ENCODE measurements at places on chromosomes 2 and 18. TPM values are rescaled to one million over a fixed set of nuclear protein-coding genes. Genes with fewer than 3 reads are reported as not detected.

- no peak for DNase-seq
These were observed 6.0 kb upstream of the IL1R2 start for GRCh38 chr2:101985793-101986164.

ZEB2 gene
- 17.0 TPM for total RNA-seq

GRCh38 chr2:10810202-10811161, 2.1 kb downstream of the PDIA6 start:
- DNase-seq, result no peak

DNA sequence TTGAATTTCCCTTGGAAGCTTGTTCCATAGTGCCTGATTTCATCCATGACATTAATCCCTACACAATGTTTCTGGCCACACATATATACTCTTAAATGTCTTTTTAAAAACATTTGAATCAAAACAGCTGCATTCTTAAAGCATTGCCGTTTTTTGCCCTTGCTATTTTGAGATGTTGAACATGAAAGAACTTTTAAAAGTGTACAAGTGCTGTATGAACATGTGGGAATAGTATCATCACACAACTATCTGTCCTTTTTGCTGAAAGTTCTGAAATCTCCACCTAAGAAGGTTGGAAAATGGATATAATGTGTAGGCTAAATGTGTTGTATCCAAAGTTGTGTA, 318.7 kb upstream of the UBE2E3 start:
- DNase-seq, result no peak

GRCh38 chr2:105544591-105545377, 145.9 kb upstream of the FHL2 start:
- DNase-seq, result no peak

KCNIP3 gene
- total RNA-seq, result 6.1 TPM

GRCh38 chr18:24296276-24296675, 101.3 kb downstream of the OSBPL1A start:
- DNase-seq, result no peak

DNA sequence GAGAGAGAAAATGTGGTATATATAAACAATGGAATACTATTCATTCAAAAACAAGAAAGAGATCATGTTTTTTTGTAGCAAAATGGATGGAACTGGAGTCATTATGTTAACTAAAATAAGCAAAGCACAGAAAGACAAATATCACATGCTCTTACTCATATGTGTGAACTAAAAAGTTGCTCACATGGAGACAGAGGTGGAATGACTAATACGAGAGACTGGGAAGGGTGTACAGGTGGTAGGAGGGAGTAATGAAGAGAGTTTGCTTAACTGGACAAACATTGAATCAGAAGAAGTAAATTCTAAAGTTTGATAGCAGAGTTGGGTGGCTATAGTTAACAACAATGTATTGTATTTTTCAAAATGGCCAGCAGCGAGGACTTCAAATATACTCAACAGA, 1080.7 kb upstream of the CHAC2 start:
- no peak for DNase-seq

DNA sequence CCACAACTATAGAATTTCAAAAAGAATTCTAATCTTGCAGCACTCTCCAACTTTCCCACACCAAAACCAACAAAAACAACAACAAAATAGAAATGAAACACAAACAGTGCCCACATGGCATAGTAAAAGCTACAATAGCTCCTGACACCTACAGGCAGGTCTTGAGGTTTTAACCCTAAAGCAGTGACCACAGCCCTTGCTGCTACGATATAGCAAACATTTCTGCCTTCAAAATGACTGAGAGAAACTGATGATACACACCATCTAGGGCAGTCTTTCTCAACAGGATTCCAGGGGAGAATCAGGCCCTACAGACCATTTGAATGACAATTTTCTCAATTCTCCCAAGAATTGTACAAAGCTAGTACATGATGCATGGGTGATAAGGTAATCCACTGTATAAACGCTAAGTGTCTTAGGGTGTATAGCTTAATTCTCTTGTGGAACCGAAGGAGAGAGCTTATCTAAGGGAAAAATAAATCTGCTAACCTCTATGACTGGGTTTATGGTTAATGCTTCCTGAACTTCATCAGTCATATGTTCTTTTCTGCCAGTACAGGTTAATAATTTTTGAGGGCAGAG, 46.5 kb downstream of the TRAK2 start:
- no peak for DNase-seq

- no peak for DNase-seq
These were observed 62.0 kb downstream of the MYL12B start for GRCh38 chr18:3323900-3324299.

Data from H4 (cell line).